ENCODE measurements at places on chromosomes 1 and 21.

- DNase-seq, result no peak
These were observed 100.3 kb downstream of the UCHL5 start for GRCh38 chr1:192958871-192959270.

- DNase-seq, result no peak
These were observed 13.0 kb downstream of the CAMSAP2 start for GRCh38 chr1:200751717-200752116.

DNA sequence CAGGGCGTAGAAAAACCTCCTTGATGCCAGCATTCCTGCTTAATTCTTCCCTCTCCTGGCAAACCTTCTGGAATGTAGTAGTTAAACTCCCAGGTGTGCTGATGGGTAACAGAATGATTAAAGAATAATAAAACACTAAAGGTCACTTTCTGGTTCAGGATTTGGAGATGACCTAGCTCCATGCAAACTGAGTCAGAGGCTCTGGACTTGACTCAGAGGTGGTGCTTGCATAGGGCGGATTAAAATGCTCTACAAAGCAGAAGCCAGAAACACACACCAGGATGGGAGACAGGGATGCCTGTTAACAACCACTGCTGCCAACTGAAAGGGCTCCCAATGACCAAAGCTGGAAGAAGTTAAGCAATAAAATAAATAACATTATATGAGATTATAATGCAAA, 41.5 kb downstream of the KRTAP19-8 start:
- DNase-seq, result no peak

DNA sequence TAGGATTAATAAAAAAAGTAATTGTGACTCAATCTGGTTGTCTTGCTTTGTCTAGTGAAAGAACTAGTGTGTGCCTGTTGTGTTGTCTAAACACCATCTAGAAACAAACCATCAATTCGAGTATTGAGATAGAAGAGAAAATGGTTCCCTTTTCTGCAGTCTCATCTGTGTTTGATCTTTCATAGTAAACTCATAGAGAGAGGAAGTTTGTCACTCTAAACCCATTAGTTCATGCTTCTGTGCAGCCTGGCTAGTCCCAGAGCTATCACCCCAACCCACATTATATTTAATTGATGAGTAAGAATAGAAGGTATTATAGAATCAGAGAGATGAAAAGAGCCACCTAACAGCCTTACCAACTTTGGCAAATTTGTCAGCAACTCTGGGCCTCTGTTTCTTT, 99.5 kb downstream of the TGFB2 start:
- DNase-seq, result no peak

- DNase-seq, result no peak
These were observed 6.5 kb upstream of the ATP1A2 start for GRCh38 chr1:160108888-160109662.

GRCh38 chr1:162982364-162982763, 86.8 kb upstream of the RGS4 start:
- DNase-seq, result no peak

GRCh38 chr1:162085991-162086390, 16.5 kb downstream of the NOS1AP start:
- no peak for DNase-seq

DNA sequence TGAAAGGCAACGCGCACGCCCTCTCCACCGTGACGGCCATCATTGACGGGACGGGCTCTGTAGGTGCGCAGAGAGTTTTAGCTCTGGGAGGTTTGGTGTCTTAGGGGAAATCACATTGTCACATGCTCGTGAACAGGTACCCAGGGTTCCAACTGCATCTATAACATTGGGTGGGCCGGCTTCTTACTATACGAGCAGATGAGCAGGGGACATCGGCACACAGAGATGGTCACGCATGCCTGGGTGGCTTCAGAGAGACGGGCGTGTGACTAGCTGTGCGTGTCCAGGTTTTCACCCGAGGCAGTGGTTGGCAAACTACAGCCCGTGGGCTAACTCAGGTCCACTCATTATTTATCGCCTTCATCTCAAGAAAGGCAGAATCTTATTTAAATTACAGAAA, 54.7 kb downstream of the SLC37A1 start:
- peak; percentile 4 for DNase-seq

Measured in body of pancreas (tissue), 4 donors.